ENCODE measurements at places on chromosomes 1 and 21. TPM values are rescaled to one million over a fixed set of nuclear protein-coding genes. Genes with fewer than 3 reads are reported as not detected.

- no peak overlapping the region for H3K4me3 ChIP-seq
- DNase-seq, result no peak
- H3K27ac ChIP-seq, result no peak overlapping the region
- no peaks in the 10 kb centered on the region for H3K36me3 ChIP-seq
- H3K4me1 ChIP-seq, result no peaks in the 10 kb centered on the region
Observed at GRCh38 chr1:220702733-220703270, 12.6 kb downstream of the C1orf115 start.

GRCh38 chr1:6646499-6647148 is 22.0 kb downstream of the THAP3 start:
- H3K27ac ChIP-seq, result no peak overlapping the region
- H3K27me3 ChIP-seq, result no peaks in the 10 kb centered on the region
- H3K4me1 ChIP-seq, result no peaks in the 10 kb centered on the region
- no peak for DNase-seq
- H3K36me3 ChIP-seq, result peaks cover 11% of the 10 kb centered on the region

- H3K4me3 ChIP-seq, result no peak overlapping the region
- no peak for DNase-seq
- H3K36me3 ChIP-seq, result no peaks in the 10 kb centered on the region
- H3K27ac ChIP-seq, result no peak overlapping the region
Observed at GRCh38 chr1:913491-914130, 10.1 kb upstream of the SAMD11 start.

- H3K27ac ChIP-seq, result no peak overlapping the region
- no peak for DNase-seq
Observed at GRCh38 chr1:87203904-87204303, 124.8 kb upstream of the LMO4 start.

Gene TMEM61
- total RNA-seq, result not detected

- peak overlapping the region; percentile 75 for H3K27ac ChIP-seq
- H3K36me3 ChIP-seq, result no peaks in the 10 kb centered on the region
- no peak overlapping the region for H3K4me3 ChIP-seq
- peaks cover 71% of the 10 kb centered on the region for H3K4me1 ChIP-seq
Observed at GRCh38 chr1:25066731-25067517, 136.8 kb upstream of the RUNX3 start.

- DNase-seq, result peak; percentile 76
- no peaks in the 10 kb centered on the region for H3K27me3 ChIP-seq
- H3K4me1 ChIP-seq, result peaks cover 23% of the 10 kb centered on the region
- H3K27ac ChIP-seq, result peak overlapping the region; percentile 65
- no peak overlapping the region for H3K4me3 ChIP-seq
Observed at GRCh38 chr1:35505911-35506798, 51.0 kb downstream of the KIAA0319L start.

GRCh38 chr1:100249155-100249536 is 488 bp downstream of the DBT start:
- no peaks in the 10 kb centered on the region for H3K27me3 ChIP-seq
- H3K4me3 ChIP-seq, result peak overlapping the region; percentile 84
- H3K27ac ChIP-seq, result peak overlapping the region; percentile 74

DNA sequence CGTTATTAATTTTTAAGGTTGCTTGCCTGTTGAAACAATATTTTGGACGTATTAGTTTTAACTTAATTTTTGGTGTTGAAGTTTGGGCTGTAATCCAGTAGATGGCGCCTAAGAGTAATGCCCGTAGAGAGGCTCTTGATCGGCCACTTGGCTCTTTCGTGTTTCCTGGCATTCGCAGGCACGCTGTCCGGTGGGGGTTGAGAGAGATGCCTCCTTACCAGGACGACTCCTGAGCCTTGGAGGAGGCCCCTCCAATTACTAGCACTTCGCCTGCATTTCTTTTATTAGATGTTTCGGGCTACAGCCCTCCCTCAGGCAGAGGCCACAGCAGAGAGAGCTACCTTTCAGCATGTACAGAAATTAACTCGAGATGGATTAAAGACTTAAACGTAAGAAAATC is 12.0 kb downstream of the OR2M4 start:
- no peak for DNase-seq
- no peak overlapping the region for H3K4me3 ChIP-seq
- no peaks in the 10 kb centered on the region for H3K36me3 ChIP-seq
- no peak overlapping the region for H3K27ac ChIP-seq
- no peaks in the 10 kb centered on the region for H3K27me3 ChIP-seq

Gene TTC34
- total RNA-seq, result 0.80 TPM

- DNase-seq, result no peak
- no peaks in the 10 kb centered on the region for H3K36me3 ChIP-seq
- peaks cover 2% of the 10 kb centered on the region for H3K27me3 ChIP-seq
- H3K4me1 ChIP-seq, result no peaks in the 10 kb centered on the region
Observed at GRCh38 chr1:115596080-115596780, 45.5 kb upstream of the VANGL1 start.

DNA sequence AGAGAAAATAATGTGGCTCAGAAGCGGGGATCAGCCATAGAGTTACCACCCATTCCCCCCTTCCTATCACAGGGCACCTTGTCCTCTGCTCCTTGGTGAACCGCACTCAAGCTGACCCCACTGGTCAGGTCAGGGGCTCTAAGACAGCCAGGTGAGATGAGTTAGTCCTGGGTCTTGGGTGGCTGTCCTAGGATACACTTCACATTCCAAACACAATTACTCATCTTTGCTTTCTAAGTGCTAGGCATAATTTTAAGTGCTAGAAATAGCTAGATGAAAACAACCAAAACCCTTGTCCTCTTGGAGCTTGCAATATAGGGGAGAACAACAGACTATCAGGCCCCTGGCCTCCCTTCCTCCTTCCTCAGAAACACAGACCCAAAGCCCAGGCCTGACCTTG is 7.8 kb upstream of the MUTYH start:
- no peak overlapping the region for H3K27ac ChIP-seq
- no peak overlapping the region for H3K4me3 ChIP-seq
- H3K4me1 ChIP-seq, result no peaks in the 10 kb centered on the region
- no peaks in the 10 kb centered on the region for H3K27me3 ChIP-seq
- DNase-seq, result no peak
- peaks cover 20% of the 10 kb centered on the region for H3K36me3 ChIP-seq

GRCh38 chr1:153404086-153404635 is 12.2 kb upstream of the S100A7A start:
- H3K27me3 ChIP-seq, result no peaks in the 10 kb centered on the region
- H3K4me3 ChIP-seq, result no peak overlapping the region
- DNase-seq, result no peak
- peaks cover 2% of the 10 kb centered on the region for H3K4me1 ChIP-seq
- no peaks in the 10 kb centered on the region for H3K36me3 ChIP-seq

- H3K27ac ChIP-seq, result no peak overlapping the region
- no peaks in the 10 kb centered on the region for H3K36me3 ChIP-seq
- H3K4me1 ChIP-seq, result no peaks in the 10 kb centered on the region
- no peak for DNase-seq
- no peaks in the 10 kb centered on the region for H3K27me3 ChIP-seq
Observed at GRCh38 chr1:66309006-66309741, 224.8 kb upstream of the SGIP1 start.

Gene RHD
- 0.21 TPM for total RNA-seq

GRCh38 chr1:205313563-205314308 is 7.8 kb downstream of the NUAK2 start:
- H3K27ac ChIP-seq, result peak overlapping the region; percentile 88
- DNase-seq, result peak; percentile 51
- peak overlapping the region; percentile 22 for H3K4me3 ChIP-seq
- H3K36me3 ChIP-seq, result peaks cover 36% of the 10 kb centered on the region
- peaks cover 82% of the 10 kb centered on the region for H3K4me1 ChIP-seq
- no peaks in the 10 kb centered on the region for H3K27me3 ChIP-seq

- H3K36me3 ChIP-seq, result no peaks in the 10 kb centered on the region
- no peak for DNase-seq
- no peak overlapping the region for H3K4me3 ChIP-seq
- H3K4me1 ChIP-seq, result peaks cover 17% of the 10 kb centered on the region
Observed at GRCh38 chr1:41368366-41368765, 7.1 kb downstream of the FOXO6 start.

- H3K36me3 ChIP-seq, result no peaks in the 10 kb centered on the region
- H3K27ac ChIP-seq, result no peak overlapping the region
- DNase-seq, result no peak
- peaks cover 2% of the 10 kb centered on the region for H3K4me1 ChIP-seq
- H3K27me3 ChIP-seq, result no peaks in the 10 kb centered on the region
- H3K4me3 ChIP-seq, result no peak overlapping the region
Observed at GRCh38 chr1:229106526-229107125, 164.3 kb upstream of the RAB4A start.

DNA sequence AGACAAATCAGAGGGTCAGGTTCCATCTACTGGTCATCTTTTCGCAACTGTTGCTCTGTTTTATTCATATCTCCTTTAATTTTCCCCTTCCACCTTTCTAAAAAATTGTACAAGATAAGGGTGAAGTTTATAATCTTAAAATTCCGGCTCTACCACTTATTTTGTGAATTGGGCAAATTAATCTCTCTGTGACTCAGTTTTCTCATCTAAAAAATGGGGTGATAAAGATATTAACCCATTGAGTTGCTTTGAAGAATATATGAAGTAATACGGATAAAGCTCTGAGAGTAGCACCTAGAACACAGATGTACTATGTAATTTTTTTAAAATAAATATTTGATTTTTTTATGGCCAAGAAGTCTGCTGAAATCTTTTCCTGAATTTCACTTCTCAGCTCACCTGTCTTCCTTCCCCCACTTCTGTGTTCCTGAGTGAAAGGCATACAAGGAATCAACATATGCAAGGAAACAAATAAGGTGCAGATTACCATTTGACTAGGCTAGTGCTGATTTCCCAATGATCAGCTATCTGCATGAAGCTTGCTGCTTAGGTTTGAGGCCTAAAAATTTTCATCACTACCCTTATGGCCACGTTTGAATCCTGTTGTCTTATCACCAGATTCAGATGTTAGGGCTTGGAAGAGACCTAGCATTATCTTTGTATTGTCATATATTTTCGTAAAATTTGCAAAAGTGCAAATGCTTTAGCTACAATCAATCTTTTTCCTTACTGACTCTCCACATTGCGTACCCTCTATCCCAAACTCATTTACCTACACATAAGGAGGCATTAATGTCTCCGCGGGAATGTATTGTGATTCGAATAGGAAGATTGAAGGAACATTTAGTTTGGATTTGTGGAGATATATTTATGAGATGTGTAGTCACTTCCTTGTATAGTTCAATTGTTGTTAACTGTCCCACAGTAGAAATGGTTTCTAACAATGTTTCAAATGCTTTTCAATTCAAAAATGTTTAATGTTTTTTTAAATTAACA is 718.3 kb upstream of the PTBP2 start:
- no peak for DNase-seq
- no peak overlapping the region for H3K27ac ChIP-seq
- H3K4me3 ChIP-seq, result no peak overlapping the region
- no peaks in the 10 kb centered on the region for H3K36me3 ChIP-seq
- H3K4me1 ChIP-seq, result no peaks in the 10 kb centered on the region

GRCh38 chr1:195053478-195053877 is 1554.8 kb downstream of the KCNT2 start:
- H3K27ac ChIP-seq, result no peak overlapping the region
- no peak overlapping the region for H3K4me3 ChIP-seq
- H3K27me3 ChIP-seq, result no peaks in the 10 kb centered on the region
- no peak for DNase-seq
- H3K4me1 ChIP-seq, result no peaks in the 10 kb centered on the region
- H3K36me3 ChIP-seq, result no peaks in the 10 kb centered on the region

- H3K36me3 ChIP-seq, result no peaks in the 10 kb centered on the region
- no peak overlapping the region for H3K27ac ChIP-seq
- DNase-seq, result no peak
- H3K27me3 ChIP-seq, result no peaks in the 10 kb centered on the region
Observed at GRCh38 chr1:202049129-202049528, 38.7 kb downstream of the ELF3 start.

Gene ZNF695
- not detected for total RNA-seq

- no peaks in the 10 kb centered on the region for H3K36me3 ChIP-seq
- H3K4me3 ChIP-seq, result no peak overlapping the region
- DNase-seq, result no peak
- H3K27me3 ChIP-seq, result no peaks in the 10 kb centered on the region
- peaks cover 3% of the 10 kb centered on the region for H3K4me1 ChIP-seq
Observed at GRCh38 chr21:18443701-18444100, 40.1 kb upstream of the TMPRSS15 start.

All from natural killer cell (primary cell).